Muscle of arm (tissue), 14 donors: ENCODE measurements at places on chromosomes 1 and 21.
A peak's percentile ranks its signal among the peaks of the same experiment; 100 is the strongest.

DNA sequence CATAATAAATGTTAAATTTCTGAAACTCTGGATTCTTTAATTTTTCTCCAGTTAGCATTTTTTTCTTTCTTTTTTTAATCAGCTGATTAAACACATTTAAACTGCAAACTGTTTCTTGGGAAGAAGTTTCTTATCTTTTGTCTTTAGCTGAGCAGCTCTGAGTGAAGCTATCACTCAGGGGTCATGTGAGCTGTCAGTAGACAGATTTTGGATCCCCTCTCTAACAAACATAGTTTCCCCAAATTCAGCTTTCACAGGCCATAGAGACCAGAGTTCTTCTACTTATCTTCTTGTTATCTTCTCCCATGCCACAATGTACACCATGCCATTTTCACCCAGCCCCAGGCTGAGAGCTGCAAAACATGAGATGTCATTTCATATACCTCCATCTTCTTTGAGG, 148.9 kb downstream of the CDC42BPA start:
- no peak for DNase-seq

DNA sequence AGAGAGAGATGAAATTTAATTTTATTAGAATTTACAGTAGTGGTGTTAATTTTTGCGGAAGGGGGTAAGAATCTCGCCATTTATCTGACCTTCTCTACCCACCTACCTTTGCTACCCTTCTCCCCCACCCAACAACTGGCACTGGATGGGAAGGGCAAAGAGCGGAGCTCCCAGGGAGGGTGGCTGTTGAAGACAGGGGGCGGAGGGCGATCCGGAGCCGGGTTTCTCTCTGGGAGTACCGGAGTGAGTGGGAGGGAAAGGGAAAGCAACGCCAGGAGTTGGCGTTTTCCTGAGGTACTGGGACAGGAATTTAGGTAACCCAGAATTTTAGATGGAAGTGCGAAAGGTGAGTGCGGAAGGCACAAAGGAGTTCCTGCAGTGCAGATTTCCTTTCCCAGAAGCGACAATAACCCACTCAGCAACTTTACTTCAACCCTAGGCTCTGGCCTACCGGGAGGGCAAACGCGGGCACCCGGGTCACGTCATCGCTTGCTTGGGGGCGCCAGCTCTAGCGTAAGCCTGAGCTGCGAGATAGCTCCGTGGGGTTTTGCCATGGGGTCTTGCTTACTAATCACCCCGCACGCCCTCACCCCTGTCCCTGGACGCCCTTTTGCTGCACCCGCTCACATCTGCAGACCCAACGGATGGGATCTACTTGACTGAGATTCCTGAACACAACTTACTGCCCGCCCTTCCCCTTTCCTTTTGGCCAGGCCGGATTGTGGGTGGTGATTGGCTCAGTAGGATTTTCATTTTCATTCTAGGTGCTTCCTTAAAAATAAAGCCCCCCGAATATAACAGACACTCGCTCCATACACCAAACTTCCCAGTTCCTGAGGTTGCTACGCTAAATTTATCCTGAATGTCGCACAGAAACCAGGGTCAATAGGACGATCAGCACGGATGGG, 413.0 kb upstream of the ESRRG start:
- no peak for DNase-seq

- DNase-seq = no peak
These were observed 8.6 kb downstream of the SMAP2 start for GRCh38 chr1:40382108-40382460.

GRCh38 chr21:45252448-45252925, 35.2 kb downstream of the POFUT2 start:
- DNase-seq = no peak

DNA sequence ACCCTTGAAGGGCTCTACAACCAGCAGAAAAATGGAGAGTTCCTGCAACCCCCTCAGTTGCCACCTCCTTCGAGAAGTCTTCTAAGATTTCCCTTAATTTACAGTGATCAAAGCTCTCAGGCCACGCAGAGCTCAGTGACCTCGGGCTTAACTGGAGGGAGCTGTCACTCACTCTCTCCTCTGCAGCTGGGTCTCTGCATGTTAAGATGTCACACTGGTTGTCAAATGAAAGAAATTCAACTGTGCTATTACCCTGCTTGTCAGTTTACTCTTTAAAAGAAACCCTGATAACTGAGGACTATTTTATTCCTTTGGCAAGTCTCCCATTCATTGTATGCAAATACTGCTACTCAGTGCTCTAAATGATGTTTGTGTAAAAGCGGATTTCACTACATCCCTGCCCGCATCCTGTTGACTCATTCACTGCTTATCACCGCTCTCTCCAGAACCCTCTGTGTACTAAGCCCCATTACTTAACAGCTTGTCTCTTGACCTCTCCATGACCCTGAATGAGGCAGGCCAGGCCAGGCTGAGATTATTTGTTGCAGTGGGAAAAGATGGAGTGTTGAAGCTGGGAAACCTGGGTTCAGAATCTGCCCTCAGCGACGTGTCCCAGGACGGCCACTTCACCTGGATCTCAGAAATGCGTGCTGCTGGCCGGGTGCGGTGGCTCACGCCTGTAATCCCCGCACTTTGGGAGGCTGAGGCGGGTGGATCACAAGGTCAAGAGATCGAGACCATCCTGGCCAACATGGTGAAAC, 13.7 kb downstream of the DHRS3 start:
- DNase-seq = no peak

DNA sequence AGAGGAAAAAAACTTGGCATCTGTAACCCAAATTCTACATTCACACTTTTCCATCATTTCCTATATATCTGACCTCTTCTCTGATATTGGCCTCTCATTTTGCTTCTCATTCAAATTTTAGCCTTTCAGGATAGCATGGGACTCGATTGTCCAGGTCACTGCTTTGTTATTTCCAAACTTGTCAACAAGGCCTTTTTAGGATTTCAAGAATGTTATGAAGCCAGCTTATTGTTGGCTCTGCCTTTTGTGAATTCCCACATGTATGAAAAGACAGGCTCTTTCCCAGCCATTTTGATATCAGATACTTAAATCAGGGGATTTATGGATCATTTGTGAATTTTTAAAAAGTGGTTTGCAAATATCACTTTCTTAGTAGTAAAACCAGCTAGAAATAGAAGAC, 663.5 kb downstream of the NCAM2 start:
- DNase-seq = peak; percentile 16

DNA sequence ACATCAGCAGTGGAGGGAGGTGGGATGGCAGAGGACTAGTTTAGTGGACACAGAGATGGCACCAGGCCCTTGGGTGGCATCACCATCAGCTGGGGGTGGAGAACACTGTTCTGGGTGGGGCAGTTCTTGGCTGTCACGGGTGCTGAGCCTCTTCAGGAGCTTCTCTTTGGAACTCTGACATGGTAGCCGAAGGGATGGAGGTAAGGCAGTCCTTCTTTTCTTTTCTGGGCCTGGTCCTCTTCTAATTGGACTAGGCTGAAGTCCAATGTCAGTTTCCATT, 8.3 kb upstream of the MEF2D start:
- no peak for DNase-seq

DNA sequence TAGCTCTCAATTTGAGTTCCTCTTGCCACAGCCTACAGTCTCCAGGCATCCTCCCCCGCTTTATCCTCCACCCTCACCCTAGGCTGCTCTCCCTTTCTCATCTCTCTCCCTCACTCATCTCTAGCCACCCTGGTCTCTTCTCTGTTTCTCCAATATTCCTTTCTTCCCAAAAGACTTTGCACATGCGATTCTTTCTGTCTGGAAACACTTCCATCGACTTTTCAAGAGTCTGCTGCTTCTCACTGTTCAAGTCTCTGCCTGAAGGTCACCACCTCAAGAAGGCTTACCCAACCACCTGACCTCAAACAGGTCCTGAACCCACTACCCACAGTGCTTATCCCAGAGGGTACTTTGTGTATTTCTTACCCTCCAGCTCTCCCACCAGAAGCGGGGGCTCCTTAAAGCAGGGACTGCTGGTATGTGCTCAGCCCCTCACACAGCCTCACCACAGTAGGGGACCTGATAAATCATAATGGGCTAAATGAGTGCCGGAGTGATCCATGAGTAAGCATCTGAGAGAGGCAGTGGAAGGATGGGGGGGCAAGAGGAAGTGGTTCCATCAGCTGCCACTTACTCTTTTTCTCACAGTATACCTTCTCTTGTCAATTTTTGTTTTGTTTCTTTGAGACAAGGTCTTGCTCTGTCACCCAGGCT, 14.3 kb upstream of the KRTAP19-8 start:
- no peak for DNase-seq

- no peak for DNase-seq
These were observed 2.2 kb downstream of the MYCBP start for GRCh38 chr1:38870996-38871395.

GRCh38 chr1:66331658-66332547, 202.1 kb upstream of the SGIP1 start:
- DNase-seq = peak; percentile 85

GRCh38 chr1:206752481-206752880, 18.1 kb upstream of the IL19 start:
- no peak for DNase-seq

DNA sequence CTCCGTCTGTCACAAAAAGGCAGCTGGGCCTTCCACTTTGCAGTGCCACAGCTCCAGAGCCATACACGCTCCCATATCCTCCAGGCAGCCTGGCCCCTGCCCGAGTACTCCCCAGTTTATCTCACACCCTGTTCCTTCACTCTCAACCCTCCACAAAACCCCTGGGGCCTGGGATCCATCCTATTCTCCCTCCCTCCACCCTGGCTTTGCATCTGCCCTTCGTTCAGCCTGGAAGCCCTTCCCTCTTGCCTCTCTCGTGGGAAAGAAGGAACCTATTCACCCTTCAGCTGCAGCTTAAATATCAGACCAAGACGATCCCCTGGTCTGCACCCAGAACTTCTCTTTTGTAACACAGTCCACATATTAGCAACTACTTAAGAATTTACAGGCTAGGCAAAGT, 56.7 kb downstream of the CAMK2N1 start:
- DNase-seq = no peak

DNA sequence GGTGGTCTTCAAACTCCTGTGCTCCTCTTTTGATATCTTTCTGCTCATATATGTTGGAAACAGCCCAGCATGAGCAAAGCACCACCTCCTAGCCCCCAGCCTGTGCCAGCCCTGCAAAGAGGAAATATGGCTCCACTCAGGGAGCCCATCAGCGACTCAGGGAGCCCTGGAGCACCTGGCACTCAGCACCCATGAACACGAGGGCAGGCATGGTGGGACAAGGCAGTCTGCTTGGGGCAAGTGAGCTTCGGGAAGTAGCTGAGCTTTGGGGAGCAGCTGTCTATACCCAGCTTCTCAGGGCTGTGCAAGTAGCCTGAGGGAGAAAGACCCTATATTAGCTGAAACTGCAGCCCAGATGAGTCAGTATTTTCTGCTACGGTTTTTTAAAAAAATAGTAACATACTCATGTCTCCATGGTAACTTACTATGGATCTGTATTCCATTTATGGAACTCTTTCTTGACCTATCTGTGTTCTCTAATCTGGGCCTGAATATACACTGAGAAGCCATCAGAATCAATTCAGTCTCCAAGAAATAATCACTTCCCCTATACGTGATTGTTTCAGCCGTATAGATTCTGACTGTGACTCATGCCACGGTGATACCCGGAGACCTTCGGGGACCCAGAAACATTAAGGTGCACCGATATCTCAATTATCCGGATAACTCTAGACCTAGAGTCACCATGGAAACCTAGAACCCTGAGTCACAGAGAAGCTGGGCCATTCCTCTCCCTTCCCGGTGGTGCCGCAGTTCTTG, 1.5 kb upstream of the ETS2 start:
- DNase-seq = no peak

- DNase-seq = no peak
These were observed 31.7 kb downstream of the EIF2D start for GRCh38 chr1:206580438-206581113.

GRCh38 chr1:243434594-243434993, 178.8 kb downstream of the SDCCAG8 start:
- DNase-seq = no peak

GRCh38 chr1:62241371-62242131, 46.9 kb downstream of the L1TD1 start:
- no peak for DNase-seq

- DNase-seq = no peak
These were observed 50.7 kb downstream of the MACF1 start for GRCh38 chr1:39255222-39255621.

DNA sequence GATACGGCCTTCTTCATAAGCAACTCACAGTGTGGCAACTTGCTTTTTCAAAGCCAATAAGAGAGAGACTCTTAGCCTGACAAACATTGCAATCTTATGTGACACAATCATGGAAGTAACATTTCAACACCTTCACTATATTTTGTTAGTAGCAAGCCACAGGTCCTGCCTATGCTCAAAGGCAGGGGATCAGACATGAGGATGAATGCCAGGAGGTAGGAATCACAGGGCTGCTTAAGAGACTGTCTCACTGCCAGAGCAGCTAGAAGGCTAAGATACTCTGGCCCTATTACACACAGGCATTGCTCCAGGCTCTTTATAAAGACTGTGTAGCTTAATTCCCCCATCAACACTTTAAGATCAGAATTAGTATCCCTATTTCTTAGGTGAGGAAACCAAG, 236.2 kb upstream of the KAZN start:
- no peak for DNase-seq

DNA sequence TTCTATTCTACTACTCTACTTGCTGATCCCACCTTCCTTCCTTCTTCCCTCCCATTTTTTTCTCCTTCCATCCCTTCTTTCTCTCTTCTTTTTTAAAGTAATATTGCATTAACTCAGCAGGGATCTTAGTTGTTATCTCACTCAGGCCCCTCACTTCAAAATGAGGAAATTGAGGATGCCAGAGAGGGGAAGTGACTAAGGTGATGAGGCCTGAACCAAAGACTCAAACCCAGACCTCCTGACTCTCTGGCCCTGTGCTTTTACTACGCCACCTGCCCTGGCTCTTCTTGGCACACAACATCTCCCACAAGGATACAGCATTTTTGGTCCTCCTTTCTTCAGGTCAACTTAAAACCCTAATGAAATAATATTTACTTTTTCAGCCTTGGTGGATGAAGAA, 151.7 kb upstream of the ZNF648 start:
- no peak for DNase-seq

DNA sequence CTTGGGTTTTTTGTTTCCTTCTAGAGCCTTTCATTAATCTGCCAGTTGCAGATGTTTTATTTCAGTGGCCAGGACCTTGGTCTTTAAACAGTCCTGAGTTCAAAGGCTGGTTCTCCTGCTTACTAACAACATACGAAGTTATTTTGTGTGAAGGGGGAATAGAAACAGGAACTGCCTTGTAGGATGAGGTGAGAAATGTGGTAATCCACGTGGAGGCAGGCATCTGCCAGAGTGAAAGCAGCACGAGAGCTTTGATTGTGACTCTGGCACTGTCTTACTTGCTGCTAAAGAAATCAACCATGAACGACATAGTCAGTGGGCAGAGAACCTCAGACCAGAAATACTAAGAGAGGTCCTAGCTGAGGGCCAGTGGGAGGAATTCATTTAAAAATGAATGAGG, 30.4 kb downstream of the TMEM63A start:
- no peak for DNase-seq
